ENCODE measurements at places on chromosomes 1 and 21. TPM values are rescaled to one million over a fixed set of nuclear protein-coding genes. Genes with fewer than 3 reads are reported as not detected.
A peak's percentile ranks its signal among the peaks of the same experiment; 100 is the strongest.

OR2T2 gene
- total RNA-seq = not detected

DNA sequence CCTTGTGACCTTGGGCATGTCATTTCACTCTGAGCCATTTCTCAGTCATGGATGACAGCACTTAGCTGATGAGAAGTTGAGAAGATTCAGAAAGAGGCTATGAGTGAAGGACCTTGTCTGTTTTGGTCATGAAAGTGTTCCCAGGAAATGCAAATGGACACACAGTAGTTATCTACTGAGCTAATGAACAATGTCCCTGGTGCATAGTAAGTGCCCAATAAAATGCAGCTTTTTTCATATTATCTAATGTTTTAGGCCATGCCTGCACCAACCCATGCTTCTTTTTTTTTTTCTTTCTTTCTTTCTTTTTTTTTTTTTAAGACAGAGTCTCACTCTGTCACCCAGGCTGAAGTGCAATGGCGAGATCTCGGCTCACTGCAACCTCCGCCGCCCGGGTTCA, 44.4 kb upstream of the EPB41 start:
- no peak for DNase-seq

DNA sequence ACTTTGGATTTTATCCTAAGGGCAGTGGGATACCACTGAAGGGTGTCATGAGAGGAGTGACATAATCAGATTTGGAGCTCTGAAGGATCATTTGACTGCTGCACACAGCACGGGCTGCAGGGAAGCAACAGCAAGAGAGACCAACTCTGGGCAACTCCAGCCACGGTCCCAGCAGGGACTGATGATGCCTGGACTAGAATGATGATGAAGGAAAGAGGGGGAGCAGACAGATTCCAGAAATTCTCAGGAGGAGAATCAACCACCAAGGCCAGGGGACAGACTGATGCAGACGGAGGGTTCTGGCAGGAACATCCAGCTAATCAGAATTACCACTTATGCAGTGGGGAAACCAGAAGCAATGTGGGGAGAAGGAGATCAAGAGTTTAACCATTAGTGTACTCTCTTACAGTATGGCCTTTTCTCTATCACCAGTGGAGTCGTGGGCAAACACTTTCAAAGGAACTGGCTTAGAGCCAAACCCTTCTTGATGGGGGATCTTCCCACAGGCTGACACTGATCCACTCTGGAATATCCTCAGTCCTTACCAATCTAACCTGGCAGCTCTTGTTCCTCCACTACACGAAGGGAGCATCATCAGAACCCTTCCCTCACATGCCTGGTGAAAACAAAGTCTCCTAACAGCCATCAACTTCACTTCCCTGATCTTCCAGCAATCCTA, 3.3 kb downstream of the URB1 start:
- DNase-seq = no peak

DNA sequence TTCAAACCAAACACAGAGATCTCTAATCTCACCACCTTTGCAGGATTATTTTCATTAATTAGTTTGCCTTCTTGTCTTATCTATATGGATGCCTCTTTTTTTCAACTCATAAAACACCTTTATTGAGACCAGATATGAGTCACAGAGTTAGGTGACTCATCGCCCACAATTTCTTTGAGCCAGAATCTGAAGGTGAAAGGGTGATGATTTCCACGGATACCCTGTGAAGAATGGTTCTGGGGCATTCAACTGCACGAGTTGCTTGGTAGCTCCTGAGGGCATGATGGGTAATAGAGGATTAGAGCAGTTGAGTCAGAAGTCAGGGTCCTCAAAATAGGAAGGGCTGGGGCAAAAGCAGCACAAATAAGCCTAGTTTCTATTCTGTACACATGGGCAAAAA, 128.2 kb downstream of the TBX19 start:
- DNase-seq = no peak

DNA sequence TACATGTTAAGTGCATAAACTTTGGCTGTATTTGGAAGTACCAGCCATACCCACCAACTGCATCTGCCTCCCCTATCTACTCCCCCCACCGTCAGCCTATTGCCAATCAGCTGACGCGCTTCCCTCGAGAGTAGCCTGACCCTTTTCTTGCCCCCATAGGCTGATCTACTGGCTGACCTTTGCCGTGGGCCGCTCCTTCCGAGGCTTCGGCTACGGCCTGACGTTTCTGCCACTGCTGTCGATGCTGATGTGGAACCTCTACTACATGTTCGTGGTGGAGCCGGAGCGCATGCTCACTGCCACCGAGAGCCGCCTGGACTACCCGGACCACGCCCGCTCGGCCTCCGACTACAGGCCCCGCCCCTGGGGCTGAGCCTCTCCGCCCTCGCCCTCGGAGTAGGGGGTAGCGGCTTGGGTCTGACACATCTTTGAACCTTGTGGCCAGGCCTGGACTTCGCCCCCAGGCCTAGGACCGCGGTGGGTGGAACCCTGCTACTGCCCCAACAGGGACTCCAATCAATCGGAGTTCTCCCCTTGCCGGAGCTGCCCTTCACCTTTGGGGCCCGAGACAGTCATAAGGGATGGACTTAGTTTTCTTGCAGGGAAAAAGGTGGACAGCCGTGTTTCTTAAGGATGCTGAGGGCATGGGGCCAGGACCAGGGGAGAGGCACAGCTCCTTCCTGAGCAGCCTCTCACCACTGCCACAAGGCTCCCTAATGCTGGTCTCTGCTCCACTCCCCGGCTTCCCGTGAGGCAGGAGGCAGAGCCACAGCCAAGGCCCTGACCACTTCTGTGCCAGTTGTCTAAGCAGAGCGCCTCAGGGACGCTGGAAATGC, 4.0 kb downstream of the GLMP start:
- DNase-seq = peak; percentile 95

DNA sequence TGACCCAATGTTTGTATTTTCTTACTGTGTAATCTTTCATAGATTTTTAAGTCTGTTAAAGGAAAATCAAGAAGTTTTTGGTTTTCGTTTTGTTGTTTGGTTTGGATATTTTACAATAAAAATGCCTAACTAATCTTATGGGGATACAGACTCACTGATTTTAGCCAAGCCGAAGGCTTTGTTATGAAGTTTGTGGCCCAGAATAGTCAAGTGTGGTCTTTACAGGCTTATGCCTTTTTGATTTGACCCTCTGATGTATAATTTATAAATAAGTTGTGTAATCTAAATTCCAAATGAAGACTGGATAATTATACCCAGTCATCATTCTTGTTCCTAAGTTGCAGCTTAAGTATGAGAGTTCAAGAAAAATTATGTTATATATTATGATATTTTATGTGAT, 739.3 kb downstream of the ADGRL2 start:
- no peak for DNase-seq

GBP7 gene
- not detected for total RNA-seq

DNA sequence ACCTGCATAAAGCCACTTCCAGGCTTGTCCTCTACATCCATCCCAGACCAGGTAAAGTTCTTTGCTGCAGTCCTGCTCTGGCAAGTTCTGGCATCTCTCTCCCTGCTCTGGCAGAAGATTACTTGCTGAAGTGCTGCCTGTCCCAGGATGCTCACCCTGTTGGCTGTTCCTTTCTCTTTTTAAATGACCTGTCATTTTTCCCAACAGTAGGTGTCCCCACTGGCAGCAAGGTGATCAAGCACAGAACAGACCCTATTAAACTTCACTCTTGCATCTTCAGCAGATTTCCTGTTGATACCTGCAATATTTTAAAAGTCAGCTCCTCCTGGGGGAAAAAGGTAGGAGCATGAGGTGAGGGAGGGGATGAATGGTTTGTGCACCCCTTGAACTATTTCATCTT, 332.6 kb downstream of the PBX1 start:
- no peak for DNase-seq

DNA sequence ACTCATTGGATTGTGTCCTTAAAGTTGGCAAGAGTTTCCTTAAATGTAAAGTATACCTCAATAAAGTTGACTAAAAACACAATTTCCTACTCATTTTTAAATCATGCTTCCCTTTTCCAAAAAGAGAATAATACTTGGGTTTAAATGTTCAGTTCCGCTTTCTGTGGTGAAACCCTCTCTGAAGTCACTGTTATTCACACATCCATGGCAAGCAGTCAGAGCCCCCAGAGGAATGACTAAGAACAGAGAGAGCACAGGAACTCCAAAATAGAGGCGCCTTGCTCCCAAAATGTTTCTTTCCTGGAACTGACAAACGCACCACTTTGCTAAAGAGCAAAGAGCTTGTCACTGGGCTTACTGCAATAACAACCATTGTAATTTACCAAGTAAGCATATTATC, 142.5 kb downstream of the TIAM1 start:
- no peak for DNase-seq

DNA sequence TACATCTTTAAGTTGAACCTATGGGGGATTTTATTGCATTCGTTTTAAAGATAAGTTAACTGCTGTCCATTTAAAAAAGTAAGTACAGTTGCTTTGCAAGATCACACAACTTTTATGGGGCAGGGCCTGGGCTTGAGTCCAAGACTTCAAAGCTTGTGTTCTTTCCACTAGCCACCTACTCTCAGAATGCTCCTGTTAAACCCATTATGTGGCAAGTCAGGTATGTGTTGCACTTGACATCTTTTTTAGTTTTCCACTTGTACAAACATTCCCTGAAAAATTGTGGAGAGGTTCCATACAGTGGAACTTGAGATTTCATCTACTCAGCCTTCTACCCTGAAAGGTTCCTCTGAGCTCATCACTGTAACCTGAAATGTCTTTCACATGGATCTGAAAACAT, 235.5 kb upstream of the SGIP1 start:
- DNase-seq = no peak

SLC9C2 gene
- not detected for total RNA-seq

- no peak for DNase-seq
Observed at GRCh38 chr1:3003039-3003940, 18.0 kb upstream of the ACTRT2 start.

DNA sequence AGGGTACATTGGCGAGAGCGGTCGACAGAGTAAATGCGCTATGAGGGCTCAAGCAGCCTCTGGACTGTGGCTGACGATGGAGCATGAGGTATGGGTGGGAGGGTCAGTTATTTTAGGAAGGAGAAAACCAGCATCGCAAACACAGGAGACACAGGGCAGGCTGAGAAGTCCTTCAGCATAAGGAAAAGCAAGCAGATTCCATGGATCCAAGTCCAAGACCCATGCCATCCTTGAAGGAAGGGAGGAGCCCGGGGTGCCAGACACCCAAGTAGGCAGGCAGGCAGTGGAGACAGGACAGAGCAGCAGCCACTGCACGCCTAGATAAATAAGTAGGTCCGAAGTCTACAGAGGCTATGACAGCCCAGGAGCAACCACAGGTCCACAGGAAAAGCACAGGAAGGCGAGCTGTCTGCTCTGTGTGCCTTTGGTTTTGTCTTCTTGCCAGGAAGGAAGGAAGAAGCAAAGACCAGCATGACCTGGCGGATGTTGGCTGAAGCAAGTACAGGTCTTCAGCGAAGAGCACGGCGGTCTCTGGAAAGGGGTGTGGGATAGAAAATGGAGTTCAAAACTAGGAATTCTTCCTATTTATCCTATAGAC, 76.4 kb upstream of the SLC45A1 start:
- DNase-seq = no peak

ACOT7 gene
- total RNA-seq = 29.1 TPM

DNA sequence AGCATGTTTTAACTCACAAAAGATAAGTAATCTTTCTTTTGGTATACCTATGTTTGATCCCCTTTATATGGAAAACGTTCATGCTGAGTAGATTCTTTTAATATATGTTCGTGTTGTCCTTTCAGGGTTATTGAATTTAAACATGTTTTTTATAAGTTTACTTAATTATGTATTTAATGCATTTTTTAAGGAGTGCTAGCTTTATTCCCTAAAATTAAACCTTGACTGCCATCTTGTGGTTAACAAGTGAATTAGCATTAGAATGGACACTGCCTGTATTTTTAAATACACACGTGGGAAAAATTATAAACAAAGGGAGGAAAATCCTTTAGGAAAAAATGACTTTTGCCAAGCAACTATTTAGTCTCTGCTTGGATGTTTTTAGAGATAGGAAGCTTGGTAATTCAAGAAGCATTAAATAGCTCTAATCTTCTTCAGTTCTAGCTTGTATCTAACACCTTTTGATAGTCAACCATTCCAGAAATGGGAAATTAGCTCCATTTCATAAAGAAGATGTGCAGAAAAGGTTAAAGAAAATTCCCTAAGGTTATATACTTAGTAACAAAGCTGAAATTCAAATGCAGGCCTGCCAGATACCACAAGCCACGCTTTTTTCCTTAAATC, 43.0 kb downstream of the UBE2U start:
- DNase-seq = no peak

GRCh38 chr1:146049436-146049835, 27.9 kb upstream of the HJV start:
- peak; percentile 71 for DNase-seq

GRCh38 chr1:223709598-223709997, 2.7 kb upstream of the CAPN2 start:
- no peak for DNase-seq

DNA sequence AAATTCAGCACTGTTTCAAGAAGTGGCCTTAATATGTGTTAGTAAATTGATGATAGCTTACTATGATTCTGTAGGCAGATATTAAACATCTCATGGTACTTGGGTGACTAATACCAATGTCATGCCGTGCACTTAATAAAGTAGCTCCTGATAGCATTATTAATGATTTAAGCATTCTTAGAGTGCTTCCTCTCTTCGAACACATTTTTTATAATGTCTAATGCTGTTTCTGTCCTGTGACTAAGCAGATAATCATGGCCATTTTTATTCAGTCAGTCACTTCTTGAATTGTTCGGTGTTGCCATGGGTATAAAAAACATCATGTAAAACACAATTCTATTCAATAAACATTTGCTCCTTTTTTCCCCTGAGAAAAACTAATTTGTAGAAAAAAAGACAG, 804.6 kb upstream of the ADGRL4 start:
- DNase-seq = no peak

SWT1 gene
- total RNA-seq = 3.4 TPM

GRCh38 chr1:116411784-116412479, 38.9 kb downstream of the ATP1A1 start:
- no peak for DNase-seq

PTPN7 gene
- 0.42 TPM for total RNA-seq

DNA sequence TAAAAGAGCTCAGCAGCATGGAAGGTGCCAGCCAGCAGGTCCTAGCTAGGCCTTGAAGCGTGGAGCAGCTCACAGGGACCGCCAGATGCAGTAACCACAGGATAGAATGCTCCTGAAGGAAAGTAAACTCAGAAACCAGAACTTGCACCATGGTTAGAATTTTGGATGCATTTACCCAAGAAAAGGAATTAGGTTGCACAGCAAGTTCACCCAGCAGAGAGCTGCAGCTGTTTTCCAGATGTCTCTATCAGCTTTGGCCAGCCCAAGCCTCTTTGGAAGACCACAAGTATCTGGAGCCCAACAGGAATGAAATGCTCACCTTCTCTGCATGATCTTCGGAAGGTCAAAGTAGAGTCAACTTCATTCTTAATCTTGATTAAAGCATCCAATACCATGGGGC, 21.0 kb upstream of the ATP13A2 start:
- DNase-seq = no peak

DNA sequence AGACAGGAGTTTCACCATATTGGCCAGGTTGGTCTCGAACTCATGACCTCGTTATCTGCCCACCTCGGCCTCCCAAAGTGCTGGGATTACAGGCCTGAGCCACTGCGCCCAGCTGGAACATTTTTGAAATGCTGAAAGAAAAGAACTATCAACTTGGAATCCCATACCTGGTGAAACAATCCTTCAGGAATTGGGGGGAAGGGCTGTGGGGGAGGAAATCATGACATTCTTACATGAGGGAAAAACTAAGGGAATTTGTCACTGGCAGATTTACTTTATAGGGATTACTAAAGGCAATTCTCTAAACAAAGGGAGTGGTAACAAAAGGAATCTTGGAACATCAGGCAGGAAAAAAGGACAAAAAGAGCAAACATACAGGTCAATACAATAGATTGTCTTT, 25.8 kb downstream of the NDUFS5 start:
- DNase-seq = peak; percentile 34

DEPDC1 gene
- 1.5 TPM for total RNA-seq

S100A16 gene
- 483 TPM for total RNA-seq
